ENCODE measurements at places on chromosomes 7 and 10.

GRCh38 chr10:42995537-42995936 lies 81.3 kb upstream of the RET start:
- no peak for DNase-seq

GRCh38 chr7:128814499-128814898 lies 15.7 kb upstream of the FLNC start:
- DNase-seq, result no peak

- DNase-seq, result no peak
These were observed 9.8 kb downstream of the NKX6-2 start for GRCh38 chr10:132776186-132776585.

- DNase-seq, result no peak
These were observed 50.1 kb upstream of the DRGX start for GRCh38 chr10:49446031-49446430.

- DNase-seq, result no peak
These were observed 642.1 kb downstream of the LRMDA start for GRCh38 chr10:76073524-76073923.

GRCh38 chr7:30093420-30093952 lies 41.3 kb upstream of the MTURN start:
- no peak for DNase-seq

DNA sequence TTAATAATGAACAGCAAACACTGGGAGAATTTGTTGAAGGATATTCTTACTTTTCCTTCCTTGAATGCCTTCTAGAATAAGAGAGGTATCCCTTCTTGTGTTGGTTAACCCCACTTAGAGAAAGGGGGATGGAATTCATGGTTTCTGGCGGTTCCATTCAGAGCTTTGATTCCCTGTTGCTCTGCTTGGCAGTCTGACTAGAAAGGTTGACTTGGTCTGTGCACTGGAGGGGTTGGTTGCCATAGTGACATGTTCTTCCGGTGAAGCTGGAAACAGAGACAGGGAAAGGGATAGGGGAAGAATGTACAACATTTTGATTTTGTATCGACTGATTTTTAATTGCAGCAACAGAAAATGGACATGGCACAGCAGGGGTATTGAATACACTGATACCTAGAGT lies 2.5 kb downstream of the TMEM178B start:
- no peak for DNase-seq

- DNase-seq, result no peak
These were observed 199.7 kb downstream of the MLLT10 start for GRCh38 chr10:21733710-21734109.

DNA sequence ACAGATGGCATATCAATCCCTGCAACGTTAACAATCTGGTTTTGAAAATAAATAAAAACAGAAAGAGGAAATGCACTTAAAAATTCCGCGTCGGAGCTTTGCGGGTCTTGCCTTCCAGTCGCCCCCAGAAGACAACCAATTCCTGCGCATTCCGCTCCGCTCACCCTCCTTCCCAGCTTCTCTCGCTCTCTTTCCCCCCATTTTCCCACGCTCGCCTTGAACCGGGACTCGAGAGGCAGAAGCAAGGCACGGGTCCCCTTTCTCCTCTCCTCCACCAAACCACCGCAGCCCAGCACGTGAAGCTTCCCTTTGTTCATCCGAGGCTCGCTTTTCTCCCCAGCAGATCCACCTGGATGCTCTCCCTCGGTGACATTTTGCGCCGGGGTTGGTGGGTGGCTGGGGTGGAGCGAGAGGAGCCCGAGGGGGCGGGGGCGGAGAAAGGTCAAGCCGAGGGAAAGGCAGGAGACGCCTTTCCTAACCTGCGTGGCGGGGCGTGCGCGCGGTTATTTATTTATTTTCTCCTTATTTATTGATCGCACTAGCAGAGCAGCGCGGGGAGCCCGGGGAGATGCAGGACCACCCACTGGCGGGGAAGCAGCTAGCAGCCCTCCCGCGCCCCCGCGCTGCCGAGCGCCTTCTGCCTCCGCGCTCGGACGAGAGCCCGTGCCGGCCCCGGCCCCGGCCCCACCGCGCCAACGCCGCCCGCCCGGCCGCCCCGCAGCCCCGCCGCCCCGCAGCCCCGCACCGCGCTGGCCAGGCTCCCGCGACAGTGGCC lies at the start of gene KCND2:
KCND2 (plus strand) TSS at position 475 of the 775 bp plus-strand sequence.
- no peak for DNase-seq

DNA sequence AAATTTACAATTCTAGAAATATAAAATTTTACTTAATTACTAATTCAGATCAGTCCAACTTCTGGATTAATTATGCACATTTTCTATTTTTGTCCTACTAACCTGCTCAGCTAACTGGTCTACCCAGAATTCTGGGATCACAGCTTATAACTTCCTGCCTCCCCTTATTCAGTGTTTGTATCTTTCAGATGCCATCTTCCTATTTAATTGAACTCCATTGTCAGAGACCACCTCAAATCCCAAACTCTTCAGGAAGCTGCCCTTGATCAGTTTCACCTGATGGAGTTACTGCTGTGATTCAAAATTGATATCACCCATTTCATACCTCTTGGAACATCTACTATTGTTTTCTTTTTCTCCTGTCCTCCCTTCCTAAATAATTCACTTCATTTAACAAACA lies 259.2 kb downstream of the WDR11 start:
- DNase-seq, result no peak

DNA sequence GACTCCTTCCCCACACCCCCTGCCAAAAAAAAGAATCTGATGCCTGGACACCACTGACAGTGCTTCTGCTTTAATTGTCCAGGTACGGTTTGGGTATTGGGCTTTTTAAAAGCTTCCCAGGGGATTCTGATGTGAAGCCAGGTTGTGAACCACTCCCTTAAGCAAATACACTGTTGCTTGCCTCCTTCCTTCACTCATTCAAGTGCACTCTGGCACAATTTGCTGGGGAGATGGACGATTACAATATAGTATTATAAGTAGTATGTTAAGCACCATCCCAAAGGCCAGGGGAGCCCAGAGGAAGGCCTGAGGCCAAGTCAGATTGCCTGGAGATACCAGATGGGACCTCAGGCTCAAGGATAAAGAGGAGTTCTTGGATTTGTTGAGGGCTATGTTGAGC lies 12.3 kb upstream of the ZNRF2 start:
- no peak for DNase-seq

DNA sequence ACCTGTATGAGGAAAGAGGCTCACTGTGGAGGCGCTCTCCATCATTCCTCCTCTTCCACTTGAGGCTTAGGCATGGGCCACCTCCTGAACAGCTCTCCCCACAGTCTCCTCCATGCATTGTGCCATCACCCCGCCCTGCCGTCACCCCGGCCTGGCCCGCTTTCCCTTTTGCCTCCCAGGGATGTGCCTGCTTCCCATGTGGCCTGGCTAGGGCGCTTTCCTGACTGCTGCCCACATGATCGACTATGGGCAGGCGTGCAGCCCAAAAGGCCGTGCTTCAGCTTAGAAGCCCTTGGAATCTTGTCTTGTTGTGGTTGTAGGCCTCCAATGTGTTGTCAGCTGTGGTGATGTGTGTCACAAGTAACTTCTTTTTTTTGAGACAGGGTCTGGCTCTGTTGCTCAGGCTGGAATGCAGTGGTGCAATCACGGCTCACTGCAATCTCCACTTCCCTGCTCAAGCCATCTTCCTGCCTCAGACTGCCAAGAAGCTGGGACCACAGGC lies 1.8 kb upstream of the ACTR3C start:
- DNase-seq, result no peak

DNA sequence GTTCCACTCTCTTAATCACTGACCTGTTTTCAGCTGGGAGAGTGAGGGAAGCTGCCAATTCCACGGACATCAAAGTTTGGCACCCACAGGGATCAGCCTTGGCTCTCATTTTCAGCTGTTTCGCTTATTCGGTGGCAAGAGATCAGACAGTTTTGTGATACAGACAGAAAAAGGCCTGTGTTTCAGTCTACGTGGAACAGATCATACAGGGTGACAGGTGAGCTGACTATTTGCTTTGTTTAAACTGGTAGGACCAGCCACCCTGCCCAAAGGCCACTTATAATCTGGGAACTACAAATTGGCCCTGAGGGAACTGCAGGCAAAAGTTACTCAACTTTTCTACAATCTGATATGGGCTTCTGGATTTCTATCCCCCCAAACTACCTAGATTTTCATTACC lies 128.6 kb downstream of the ZNF467 start:
- no peak for DNase-seq

DNA sequence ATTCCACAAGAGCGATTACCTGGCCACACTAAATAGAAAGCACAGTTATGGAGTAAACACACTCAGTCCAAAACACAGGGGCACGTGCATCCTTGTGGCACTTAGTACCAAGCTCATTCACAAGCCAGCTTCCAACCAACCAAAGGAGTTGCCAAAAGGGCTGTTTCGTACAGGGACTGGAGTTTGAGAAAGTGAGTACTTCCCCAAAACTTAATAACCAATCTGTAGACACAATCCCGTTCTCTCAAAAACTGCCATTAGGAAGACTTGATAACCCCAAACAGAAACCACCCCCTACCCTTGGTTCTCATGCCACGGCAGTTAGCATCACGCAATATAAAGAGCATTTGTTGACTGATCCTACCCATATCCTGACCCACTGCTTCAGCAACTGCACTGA lies 166.2 kb upstream of the ASAH2 start:
- DNase-seq, result no peak

GRCh38 chr7:33300742-33301141 lies 171.4 kb downstream of the BBS9 start:
- DNase-seq, result no peak

Measured in thoracic aorta (tissue), 2 donors.